Keratinocyte (primary cell): ENCODE measurements at places on chromosomes 2 and 18. TPM values are rescaled to one million over a fixed set of nuclear protein-coding genes. Genes with fewer than 3 reads are reported as not detected.

- DNase-seq = no peak
Measured at GRCh38 chr2:136703214-136703613, 62.1 kb upstream of the THSD7B start.

- DNase-seq = no peak
Measured at GRCh38 chr2:229620759-229621158, 93.6 kb downstream of the DNER start.

- no peak for DNase-seq
Measured at GRCh38 chr18:47387864-47388263, 136.4 kb upstream of the SKOR2 start.

DNA sequence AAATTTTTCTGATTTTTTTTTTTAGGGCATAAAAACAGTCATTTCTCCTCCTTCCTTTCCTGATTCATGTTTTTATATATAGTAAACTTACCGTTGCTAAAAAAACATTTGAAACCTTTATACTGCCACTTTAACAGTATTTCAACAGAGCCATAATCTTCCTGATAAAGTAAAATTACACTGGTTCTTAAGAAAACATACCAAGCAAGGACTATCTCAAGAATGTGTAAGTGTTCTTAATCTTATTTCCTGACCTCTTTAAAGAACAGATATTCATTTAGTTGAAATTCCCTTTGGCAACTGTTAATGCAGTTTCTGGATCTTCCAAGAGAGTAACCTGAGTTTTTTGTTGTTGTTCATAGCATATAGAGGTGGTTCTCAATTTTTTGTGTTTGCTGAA lies 26.6 kb upstream of the COLEC12 start:
- no peak for DNase-seq

UXS1 gene
- 43.5 to 68.3 TPM (median 49.3 TPM) in 3 replicates for polyA plus RNA-seq

DNA sequence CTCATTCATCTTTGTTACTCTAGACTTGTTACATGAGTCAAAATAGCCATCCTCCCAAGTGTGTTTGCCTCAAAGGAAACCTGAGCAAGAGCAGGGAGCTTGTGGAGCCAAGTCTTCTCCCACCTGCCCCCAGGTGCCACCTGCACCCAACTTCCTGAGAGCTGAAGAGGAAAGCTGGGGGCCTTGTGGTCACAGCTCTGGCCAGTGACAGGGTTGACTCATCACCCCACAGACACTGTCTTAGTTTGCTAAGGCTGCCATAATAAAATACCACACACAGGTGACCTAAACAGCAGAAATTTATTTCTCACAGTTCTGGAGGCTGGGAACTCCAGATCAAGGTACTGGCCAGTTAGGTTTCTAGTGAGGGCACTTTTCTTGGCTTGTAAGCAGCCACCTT lies 99.6 kb downstream of the TPGS2 start:
- DNase-seq = no peak

DNA sequence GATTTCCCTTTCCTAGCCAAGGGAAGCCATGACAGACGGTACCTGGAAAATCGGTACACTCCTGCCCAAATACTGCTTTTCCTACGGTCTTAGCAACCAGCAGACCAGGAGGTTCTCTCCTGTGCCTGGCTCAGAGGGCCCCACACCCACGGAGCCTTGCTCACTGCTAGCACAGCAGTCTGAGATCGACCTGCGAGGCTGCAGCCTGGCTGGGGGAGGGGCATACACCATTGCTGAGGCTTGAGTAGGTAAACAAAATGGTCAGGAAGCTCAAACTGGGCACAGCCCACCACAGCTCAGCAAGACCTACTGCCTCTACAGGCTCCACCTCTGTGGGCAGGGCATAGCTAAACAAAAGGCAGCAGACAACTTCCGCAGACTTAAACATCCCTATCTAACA lies 6.8 kb upstream of the CD207 start:
- no peak for DNase-seq

DNA sequence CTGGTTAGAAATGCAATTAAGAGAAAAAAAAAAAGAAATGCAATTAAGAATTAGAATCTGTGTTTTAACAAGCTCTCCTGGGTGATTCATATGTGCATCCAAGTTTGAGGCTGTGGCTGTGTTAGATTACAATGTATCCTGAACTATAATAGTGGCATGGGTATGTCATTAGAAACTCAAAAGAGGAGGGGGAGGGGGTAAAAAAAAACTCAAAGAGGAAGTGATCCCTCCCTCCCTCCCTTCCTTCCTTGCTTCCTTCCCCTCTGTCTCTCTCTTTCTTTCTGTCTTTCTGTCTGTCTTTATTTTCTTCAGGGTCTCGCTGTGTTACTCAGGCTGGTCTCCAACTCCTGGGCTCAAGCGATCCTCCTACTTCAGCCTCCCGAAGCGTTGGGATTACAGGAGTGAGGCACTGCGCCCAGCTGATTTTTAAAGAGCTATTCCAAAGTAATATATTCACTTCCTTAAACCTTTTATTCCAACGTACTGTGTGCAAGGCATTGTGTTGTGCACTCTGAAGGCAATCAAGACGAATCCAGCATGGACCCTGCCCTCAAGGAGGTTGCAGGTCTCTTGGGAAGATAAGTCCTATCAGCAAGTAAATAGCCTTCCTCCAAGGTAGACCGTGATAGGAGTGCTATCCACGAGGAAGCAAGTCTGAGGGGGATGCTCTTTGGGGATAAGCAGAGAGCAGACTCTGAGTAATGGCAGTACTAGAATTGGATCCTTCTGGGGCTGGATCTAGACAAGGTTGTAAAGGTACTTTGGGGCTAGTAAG lies 35.9 kb upstream of the MCFD2 start:
- no peak for DNase-seq
